Naive thymus-derived CD8-positive, alpha-beta T cell (primary cell): ENCODE measurements at places on chromosomes 11 and 22. TPM values are rescaled to one million over a fixed set of nuclear protein-coding genes. Genes with fewer than 3 reads are reported as not detected.

DNA sequence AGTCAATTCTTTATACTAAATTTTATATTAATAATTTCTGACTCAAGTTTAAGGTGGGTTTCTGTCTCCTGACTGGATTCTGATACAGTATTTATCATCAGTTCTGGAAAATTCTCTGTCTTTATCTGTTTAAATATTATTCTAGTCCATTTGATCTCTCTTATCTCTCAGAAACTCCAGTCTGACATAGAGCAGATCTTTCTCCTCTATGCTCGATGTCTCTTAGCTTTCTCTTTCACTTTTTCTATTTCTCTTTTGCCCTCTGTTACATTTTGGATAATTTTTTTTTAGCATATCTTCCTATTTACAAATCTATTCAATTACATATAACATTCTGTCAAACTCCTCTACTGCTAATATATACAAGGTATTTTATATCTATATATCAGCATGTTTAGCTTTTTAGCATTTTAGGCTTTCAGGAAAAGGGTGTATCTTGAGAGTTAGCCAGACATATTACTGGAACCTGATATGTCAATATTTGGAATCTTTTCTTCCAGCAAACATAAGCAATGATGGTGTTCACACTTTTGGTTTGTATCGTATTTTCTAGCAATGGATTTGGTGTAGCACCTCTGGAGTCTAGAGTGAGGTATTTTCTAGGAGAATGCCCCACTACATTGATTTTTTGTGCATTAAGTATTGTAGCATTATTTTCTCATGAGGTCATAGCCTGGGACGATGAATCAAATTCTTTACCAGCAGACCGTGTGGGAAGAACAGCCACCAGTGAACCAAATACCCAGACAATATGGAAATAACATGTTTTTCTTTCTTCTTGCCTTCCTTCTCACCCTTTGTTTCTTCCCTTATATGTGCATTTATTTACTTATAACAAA lies 4.1 kb upstream of the NNMT start:
- no peak overlapping the region for H3K4me3 ChIP-seq
- DNase-seq: no peak
- H3K36me3 ChIP-seq: no peaks in the 10 kb centered on the region

- H3K4me3 ChIP-seq: no peak overlapping the region
- no peaks in the 10 kb centered on the region for H3K4me1 ChIP-seq
Observed at GRCh38 chr11:70861559-70861958, 390.8 kb downstream of the SHANK2 start.

GRCh38 chr22:33669746-33670145 lies 250.5 kb downstream of the LARGE1 start:
- no peak overlapping the region for H3K27ac ChIP-seq
- DNase-seq: no peak
- H3K36me3 ChIP-seq: no peaks in the 10 kb centered on the region
- H3K27me3 ChIP-seq: peaks cover 8% of the 10 kb centered on the region

- H3K27ac ChIP-seq: no peak overlapping the region
- peaks cover 12% of the 10 kb centered on the region for H3K36me3 ChIP-seq
Observed at GRCh38 chr11:2711161-2711560, 11.4 kb upstream of the KCNQ1OT1 start.

Gene APOL6
- 37.7 TPM for total RNA-seq
